ENCODE measurements at places on chromosomes 3 and 15.

GRCh38 chr15:95919460-95919859 is 411.0 kb upstream of the NR2F2 start:
- 0 out of 2 replicates have a peak, but pooled peaks cover 3% of the 10 kb centered on the region for H3K4me1 ChIP-seq
- no peak overlapping the region for H3K4me3 ChIP-seq
- DNase-seq, result no peak
- H3K27me3 ChIP-seq, result no peaks in the 10 kb centered on the region
- no peaks in the 10 kb centered on the region for H3K36me3 ChIP-seq

- DNase-seq, result no peak
- no peak overlapping the region for H3K4me3 ChIP-seq
- H3K27ac ChIP-seq, result no peak overlapping the region
Measured at GRCh38 chr15:78715930-78716329, 74.9 kb upstream of the CHRNB4 start.

- no peak overlapping the region for H3K27ac ChIP-seq
- no peaks in the 10 kb centered on the region for H3K36me3 ChIP-seq
- H3K27me3 ChIP-seq, result no peaks in the 10 kb centered on the region
- H3K4me3 ChIP-seq, result no peak overlapping the region
Measured at GRCh38 chr3:127707851-127708411, 35.2 kb downstream of the ABTB1 start.

DNA sequence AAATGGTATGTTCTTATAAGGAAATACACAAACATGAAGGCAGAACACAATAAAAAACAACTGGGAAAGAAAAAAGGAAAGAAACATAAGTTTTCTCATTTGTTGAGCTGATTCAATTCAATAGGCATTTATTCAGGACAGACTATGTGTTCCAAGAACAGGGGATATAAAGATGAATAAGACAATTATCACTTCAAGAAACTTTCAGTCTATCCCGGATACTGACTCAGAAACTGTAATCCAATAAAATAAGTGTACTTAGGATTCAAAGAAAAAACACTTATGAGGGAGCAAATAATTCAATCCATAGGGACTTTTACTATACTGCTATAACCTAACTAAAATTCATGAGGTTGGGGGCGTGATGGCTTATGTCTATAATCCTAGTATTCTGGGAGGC is 3.5 kb upstream of the POPDC2 start:
- no peak for DNase-seq
- no peaks in the 10 kb centered on the region for H3K4me1 ChIP-seq
- H3K27me3 ChIP-seq, result no peaks in the 10 kb centered on the region
- H3K36me3 ChIP-seq, result peaks cover 10% of the 10 kb centered on the region
- no peak overlapping the region for H3K27ac ChIP-seq

GRCh38 chr3:102036472-102036871 is 187.2 kb downstream of the NFKBIZ start:
- no peak overlapping the region for H3K4me3 ChIP-seq
- no peaks in the 10 kb centered on the region for H3K36me3 ChIP-seq
- no peaks in the 10 kb centered on the region for H3K27me3 ChIP-seq
- no peak overlapping the region for H3K27ac ChIP-seq
- H3K4me1 ChIP-seq, result no peaks in the 10 kb centered on the region

DNA sequence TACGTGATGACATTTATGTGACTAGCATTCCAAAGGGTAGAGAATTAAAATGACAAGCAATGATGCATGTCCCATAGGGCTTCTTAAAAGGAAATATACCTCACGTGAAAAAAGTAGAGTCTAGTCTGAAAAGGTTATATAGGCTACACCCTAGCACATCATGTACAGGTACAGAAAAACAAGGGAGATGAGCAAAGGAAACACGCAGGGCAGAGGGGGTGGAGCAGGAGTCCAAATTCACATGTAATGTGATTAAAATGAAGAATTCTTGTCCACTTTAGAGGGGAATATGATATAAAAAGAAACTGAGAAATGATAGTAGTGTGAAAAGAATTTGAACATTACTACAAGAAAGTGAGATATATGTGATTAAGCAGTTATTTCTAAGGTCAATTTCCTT is 59.4 kb downstream of the HACD2 start:
- no peaks in the 10 kb centered on the region for H3K27me3 ChIP-seq
- no peak for DNase-seq
- H3K36me3 ChIP-seq, result peaks cover 15% of the 10 kb centered on the region
- H3K4me1 ChIP-seq, result peaks cover 3% of the 10 kb centered on the region
- H3K27ac ChIP-seq, result no peak overlapping the region

GRCh38 chr3:154583086-154583634 is 153.2 kb upstream of the GPR149 start:
- no peaks in the 10 kb centered on the region for H3K36me3 ChIP-seq
- H3K27me3 ChIP-seq, result no peaks in the 10 kb centered on the region
- H3K27ac ChIP-seq, result no peak overlapping the region
- H3K4me1 ChIP-seq, result no peaks in the 10 kb centered on the region

DNA sequence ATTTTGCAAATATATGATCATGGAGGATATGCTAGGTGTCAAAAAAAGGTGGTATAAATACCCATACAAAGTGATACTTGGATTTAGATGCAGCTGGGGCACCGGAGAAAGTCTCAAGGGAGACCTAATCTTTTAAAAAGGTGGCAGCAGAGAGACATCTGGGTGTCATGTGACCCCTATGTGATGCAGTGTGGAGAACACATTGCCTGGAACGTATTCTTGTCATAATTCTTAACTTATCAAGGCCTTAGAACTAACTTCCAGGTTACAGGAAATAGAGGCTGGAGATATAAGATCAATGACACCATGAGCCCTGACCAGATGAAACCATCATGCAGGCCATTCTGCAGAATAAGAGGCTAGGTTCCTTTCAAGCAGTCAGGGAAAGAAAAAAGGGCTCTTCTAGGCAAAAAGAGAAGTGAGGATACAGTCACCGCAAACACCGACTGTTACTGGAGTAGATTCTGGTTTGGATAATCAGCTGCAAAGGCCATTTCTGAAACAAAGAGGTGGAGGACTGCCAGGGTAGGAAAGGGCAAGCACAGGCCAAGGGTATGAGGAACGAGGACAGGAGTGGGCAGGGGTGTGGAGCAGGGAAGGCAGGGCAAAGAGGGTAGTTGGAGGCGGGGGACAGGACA is 100.6 kb downstream of the OXNAD1 start:
- DNase-seq, result no peak
- H3K27me3 ChIP-seq, result no peaks in the 10 kb centered on the region
- H3K4me1 ChIP-seq, result peaks cover 9% of the 10 kb centered on the region
- H3K27ac ChIP-seq, result peak overlapping the region; percentile 45

DNA sequence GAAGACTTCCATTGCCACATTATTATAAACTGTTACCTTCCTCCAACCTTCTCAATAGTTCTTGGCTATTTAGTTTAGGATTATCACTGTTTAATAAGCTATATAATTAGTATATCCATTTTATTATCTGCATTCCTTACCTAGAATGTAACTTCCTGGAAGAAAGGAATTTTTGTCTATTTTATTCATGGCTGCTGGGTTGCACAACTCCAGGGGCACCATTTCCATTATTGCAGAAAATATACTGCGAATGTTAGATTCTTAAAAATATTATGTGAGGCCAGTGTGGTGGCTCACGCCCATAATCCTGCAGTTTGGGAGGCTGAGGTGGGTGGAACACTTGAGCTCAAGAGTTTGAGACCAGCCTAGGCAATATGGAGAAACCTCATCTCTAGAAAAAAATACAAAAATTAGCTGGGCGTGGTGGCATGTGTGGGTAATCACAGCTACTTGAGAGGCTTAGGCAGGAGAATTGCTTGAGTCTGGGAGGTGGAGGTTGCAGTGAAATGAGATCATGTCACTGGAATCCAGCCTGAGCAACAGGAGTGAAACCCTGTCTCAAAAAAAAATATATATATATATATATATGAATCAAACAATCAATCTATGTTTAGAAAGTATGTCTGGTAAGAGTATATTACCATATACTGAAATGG is 19.9 kb downstream of the CLDN1 start:
- H3K36me3 ChIP-seq, result no peaks in the 10 kb centered on the region
- H3K27ac ChIP-seq, result no peak overlapping the region
- no peaks in the 10 kb centered on the region for H3K4me1 ChIP-seq
- DNase-seq, result no peak

DNA sequence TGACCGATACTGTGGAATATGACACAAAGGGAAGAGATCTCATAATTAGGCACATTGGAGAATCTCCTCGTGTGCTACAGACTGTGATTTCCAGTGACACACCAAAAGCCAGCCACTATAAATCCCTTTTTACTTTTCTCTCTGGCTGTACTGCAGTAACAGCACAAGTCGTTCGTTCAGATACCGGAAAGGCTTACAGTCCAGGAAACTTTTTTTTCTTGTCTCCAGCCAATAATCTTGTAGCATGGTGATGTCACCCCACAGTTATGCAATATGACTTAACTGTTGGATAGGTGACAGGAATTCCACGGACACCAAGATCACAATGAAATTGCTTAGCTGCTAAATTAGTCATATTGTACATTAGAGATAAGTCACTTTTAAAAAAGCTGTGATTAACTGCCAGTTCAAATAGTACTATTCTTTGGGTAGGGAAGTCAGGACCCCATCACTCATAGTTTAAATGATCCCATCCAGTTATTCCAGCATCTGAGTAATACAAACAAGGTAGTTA is 36.3 kb upstream of the TSC22D2 start:
- no peak overlapping the region for H3K4me3 ChIP-seq
- H3K27ac ChIP-seq, result no peak overlapping the region
- H3K27me3 ChIP-seq, result peaks cover 12% of the 10 kb centered on the region
- no peaks in the 10 kb centered on the region for H3K4me1 ChIP-seq
- DNase-seq, result no peak

DNA sequence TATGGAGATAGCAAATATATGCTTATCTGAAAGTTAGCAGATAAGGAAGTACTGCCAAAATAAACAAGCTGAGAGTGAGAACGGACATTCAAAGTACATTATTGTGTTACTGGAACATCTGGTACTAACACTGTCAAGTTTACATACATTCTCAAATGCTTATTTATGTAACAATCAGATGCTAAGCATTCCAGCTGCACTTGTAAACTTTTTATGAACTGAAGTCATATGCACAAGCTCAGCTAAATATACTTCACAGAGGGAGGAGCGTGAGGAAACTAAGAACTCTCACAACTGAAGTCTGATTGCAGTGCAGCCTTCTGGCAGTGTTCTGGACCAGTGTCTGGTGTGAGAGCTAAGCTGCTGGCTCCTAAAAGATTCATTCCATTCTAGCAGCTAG is 223.7 kb upstream of the NANOGP8 start:
- no peak overlapping the region for H3K4me3 ChIP-seq
- no peak for DNase-seq
- no peaks in the 10 kb centered on the region for H3K36me3 ChIP-seq
- no peaks in the 10 kb centered on the region for H3K27me3 ChIP-seq

DNA sequence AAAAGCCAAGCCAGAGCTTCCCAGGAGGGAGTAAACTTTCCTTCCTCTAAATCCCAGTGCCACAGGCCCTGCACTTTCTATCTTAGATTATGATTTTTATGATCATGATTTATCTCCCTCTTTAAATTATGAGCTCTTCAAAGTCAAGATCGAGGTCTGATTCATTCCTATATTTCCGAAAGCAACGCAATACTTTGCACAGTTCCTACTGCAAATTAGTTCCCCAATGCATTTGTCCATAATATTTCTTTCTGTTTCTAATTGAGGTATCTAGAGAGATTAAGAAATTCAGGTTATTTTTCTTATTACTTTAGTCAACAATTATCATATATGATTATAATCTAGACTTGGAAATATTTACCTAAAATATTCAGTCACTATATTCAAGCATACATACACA is 173.1 kb upstream of the LPP start:
- DNase-seq, result no peak
- H3K4me1 ChIP-seq, result peaks cover 52% of the 10 kb centered on the region
- H3K4me3 ChIP-seq, result no peak overlapping the region
- H3K36me3 ChIP-seq, result no peaks in the 10 kb centered on the region
- peak overlapping the region; percentile 84 for H3K27ac ChIP-seq

DNA sequence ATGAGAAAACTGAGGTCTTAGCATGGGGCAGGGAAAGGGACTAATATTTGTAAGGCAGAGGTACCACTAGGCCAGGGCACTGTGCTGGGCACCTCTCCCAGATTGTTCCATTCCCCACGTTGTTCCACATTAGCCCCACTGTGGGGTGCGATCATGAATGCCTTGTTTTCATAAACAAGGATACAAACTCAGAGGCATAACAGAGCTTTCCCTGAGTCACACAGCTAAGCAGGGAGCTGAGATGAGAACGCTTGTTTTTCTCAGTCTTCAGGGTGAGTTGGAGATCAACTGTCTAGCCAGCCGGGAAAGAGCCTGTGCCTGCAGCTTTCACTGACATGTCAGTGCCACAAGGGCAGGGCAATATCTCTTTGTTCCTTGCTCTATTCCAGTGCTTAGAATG is 47.9 kb upstream of the ITGA11 start:
- H3K27ac ChIP-seq, result no peak overlapping the region
- peaks cover 2% of the 10 kb centered on the region for H3K27me3 ChIP-seq
- no peaks in the 10 kb centered on the region for H3K36me3 ChIP-seq
- DNase-seq, result no peak

DNA sequence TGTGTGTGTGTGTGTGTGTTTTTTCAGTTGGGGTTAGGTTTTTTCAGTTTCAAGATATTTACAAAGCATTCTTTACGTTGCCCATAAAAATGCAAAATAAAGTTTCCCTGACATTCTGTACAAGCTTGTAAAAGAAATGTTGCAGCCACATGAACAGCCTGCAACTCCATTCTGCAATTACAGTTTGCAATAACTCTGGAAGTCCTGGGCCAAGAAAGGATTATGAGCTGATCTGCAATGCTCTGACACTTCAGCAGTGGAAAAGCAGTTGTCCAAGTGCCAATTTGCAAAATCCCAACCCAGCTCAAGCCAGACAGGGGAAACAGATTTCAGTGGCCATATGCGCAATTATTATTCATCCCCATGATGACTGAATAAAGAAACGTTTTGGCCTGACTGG is 322.1 kb downstream of the MEX3B start:
- H3K27ac ChIP-seq, result no peak overlapping the region
- no peaks in the 10 kb centered on the region for H3K4me1 ChIP-seq
- no peaks in the 10 kb centered on the region for H3K27me3 ChIP-seq
- H3K4me3 ChIP-seq, result no peak overlapping the region
- H3K36me3 ChIP-seq, result no peaks in the 10 kb centered on the region

DNA sequence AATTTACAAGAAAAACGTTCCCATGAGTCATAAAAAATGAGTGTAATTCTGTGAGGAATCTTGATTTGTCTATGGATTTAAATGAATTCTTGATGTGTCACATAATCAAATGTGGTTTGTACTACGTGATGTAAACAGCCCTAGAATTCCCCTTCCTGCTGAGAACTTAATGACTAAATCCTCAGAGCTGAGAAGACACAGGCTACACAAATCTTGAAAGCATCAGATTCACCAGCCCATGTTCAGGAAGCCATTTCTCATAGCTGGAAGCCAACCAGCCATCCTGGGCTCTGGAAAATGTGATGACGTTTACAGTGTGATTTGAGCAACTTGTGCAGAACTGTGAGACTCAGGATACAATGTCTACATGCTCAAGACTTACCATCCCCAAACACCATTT is 193.7 kb upstream of the MME start:
- no peak for DNase-seq
- no peak overlapping the region for H3K4me3 ChIP-seq
- H3K27ac ChIP-seq, result no peak overlapping the region
- H3K27me3 ChIP-seq, result no peaks in the 10 kb centered on the region
- no peaks in the 10 kb centered on the region for H3K36me3 ChIP-seq

GRCh38 chr3:126155819-126156218 is 24.6 kb downstream of the ALDH1L1 start:
- no peak overlapping the region for H3K27ac ChIP-seq
- H3K4me3 ChIP-seq, result no peak overlapping the region
- H3K27me3 ChIP-seq, result no peaks in the 10 kb centered on the region
- no peak for DNase-seq
- H3K36me3 ChIP-seq, result no peaks in the 10 kb centered on the region

- H3K36me3 ChIP-seq, result no peaks in the 10 kb centered on the region
- no peak overlapping the region for H3K4me3 ChIP-seq
- DNase-seq, result no peak
- H3K4me1 ChIP-seq, result no peaks in the 10 kb centered on the region
- H3K27me3 ChIP-seq, result no peaks in the 10 kb centered on the region
Measured at GRCh38 chr15:62795171-62795570, 247.4 kb upstream of the TPM1 start.

All from DND-41 (cell line).